ENCODE measurements at places on chromosomes 11 and 22.

GRCh38 chr11:116615211-116615865 lies 157.4 kb downstream of the BUD13 start:
- no peak for DNase-seq

- DNase-seq: no peak
Observed at GRCh38 chr11:107830915-107831540, 27.6 kb downstream of the SLC35F2 start.

DNA sequence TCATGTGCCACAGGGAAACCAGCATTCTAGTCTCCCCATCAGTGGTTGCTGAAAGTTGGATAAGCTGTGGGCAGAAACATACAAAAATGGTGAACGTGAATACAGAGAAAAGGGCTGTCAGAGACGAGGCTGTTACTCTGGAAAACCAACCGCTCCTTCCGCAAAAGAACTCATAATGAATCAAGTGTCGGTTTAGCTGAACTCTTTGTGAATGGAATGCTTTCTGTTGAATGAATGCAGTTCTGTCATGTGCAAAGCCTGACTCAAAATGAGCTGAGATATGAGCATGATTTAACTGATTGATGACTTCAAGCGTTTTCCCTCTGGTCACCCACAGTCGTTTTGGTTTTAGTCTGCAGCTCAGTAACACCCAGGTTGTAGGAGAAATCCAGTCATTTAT lies 298.3 kb downstream of the ETS1 start:
- no peak for DNase-seq

DNA sequence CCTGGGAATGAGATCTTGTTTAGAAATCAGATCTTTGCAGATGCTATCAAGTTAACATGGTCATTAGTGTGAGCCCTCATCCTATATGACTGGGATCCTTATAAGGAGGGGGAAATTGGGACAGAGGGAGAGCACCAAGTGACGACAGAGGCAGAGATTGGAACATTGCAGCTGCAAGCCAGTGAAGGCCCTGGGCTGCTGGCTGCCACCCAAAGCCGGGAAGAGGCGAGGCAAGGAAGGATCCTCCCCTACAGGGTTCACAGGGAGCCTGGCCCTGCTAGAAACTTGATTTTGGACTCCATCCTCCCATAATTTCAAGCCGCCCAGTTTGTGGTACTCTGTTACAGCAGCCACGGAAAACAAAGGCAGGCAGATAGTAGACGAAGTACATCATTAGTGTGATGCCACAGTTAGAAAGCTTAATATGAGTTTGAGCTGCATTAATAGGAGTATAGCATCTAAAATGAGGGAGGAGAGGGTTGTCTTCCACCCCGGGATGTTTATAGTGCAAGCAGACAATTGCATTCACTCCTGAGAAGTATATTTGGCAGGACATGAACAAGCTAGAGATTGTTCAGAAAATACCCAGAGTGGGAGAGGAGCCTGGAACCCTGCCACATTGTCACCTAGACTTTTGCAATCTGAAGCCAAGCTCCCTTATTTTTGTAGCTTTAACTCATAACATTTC lies 56.8 kb upstream of the CLMP start:
- DNase-seq: no peak

DNA sequence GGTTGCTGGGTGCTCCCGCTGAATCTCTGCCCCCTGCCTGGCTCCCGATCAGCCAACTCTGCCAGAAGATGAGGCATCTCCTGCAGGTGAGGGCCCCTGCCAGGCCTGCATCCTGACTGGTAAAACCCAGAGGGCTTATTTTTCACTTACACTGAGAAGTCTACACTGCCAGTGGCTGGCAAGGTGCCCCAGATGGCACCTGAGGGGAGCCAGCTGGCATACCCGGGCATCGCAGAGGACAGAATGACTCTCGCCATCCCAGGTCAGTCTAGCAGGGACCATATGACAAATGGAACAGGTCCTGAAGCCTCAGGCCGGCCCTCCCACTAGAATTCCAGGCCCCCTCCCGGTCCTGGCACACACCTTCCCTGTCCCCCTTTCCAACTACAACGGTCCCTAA lies 30.9 kb downstream of the MACROD1 start:
- no peak for DNase-seq
